ENCODE measurements at places on chromosomes 6 and 20. TPM values are rescaled to one million over a fixed set of nuclear protein-coding genes. Genes with fewer than 3 reads are reported as not detected.

The UBE2V1 gene
- total RNA-seq: 54.6 TPM

The ZBTB2 gene
- total RNA-seq: 8.9 TPM

The IL20RA gene
- 1.3 TPM for total RNA-seq

The HDGFL1 gene
- total RNA-seq: not detected

The LYRM2 gene
- 30.8 TPM for total RNA-seq

The C20orf141 gene
- not detected for total RNA-seq

The TBC1D32 gene
- 32.8 TPM for total RNA-seq

The SMOC2 gene
- total RNA-seq: 96.0 TPM

The PPIL6 gene
- total RNA-seq: 15.1 TPM

The OVOL2 gene
- total RNA-seq: not detected

The OR2B6 gene
- not detected for total RNA-seq

The PPP1R16B gene
- total RNA-seq: 22.0 TPM

The PTGIS gene
- total RNA-seq: 18.4 TPM

The FKBP1A gene
- total RNA-seq: 102 TPM

The WFDC5 gene
- not detected for total RNA-seq

The CDSN gene
- not detected for total RNA-seq

The BMP5 gene
- total RNA-seq: 11.1 TPM

The LPA gene
- 1.2 TPM for total RNA-seq

Data from spinal cord (tissue), 10 donors.